ENCODE measurements at places on chromosomes 16 and 17.

GRCh38 chr16:4328046-4328781 lies 12.3 kb downstream of the GLIS2 start:
- DNase-seq: peak; percentile 91

- DNase-seq: no peak
Observed at GRCh38 chr16:54216268-54216667, 70.3 kb downstream of the IRX3 start.

DNA sequence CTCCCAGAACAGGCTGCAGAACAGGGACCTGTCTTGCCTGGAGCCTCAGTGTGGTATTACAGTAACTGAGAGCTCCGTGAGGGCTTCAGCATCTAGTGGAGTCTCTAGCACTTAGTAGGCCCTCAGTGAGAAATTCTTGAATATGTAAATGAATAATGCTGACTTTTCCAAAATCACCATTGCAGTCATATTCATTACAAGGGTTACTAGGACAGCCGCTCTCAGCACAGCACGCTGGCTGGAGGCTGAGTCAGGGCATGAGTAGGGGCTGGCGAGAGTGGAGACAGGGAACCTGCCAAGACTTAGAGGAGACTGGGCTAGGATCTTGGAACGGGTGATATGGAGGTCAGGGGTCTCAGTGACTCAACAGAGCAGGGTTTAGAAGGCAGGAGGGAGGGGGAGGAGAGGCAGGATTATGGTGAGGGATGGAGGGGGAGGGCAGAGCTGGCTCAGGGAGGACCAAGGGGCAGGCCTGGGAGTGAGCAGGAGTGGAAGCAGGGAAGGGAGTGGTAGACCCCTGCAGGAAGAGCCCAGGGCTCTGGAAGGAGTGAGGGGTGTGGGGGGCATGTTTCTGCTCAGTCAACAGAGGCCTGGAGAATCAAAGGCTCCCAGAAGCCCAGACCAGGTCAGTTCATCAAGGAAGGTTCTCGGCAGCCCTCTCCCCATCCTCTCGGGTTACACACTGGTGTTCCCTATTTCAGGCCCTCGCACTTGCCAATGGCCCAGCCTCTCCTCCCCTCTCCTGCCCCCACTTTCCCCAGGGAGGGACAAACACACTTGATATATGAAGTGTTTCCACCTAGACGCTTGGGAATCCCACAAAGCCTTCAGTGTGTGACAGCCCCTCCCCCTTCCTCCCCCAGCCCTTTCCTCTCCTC lies 42.3 kb downstream of the FZD2 start:
- DNase-seq: peak; percentile 86

DNA sequence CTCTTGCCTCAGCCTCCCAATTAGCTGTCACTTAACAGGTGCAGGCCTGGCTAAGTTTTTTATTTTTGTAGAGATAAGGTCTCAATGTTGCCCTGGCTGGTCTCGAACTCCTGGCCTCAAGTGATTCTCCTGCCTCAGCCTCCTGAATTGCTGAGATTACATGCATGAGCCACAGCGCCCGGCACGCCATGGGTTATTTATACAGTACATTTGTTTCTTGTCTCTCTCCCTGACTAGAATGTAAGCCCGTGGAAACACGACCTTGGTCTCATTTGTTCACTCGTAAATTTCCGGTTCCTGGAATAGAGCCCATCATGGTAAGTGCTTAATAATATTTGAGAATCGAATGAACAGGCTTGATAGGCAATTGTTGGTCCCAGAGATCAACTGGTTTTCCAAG lies 2.0 kb downstream of the SLC25A19 start:
- DNase-seq: no peak

- peak; percentile 79 for DNase-seq
Observed at GRCh38 chr17:42436391-42436790, 13.3 kb upstream of the CAVIN1 start.

- DNase-seq: no peak
Observed at GRCh38 chr17:10875430-10875851, 37.6 kb upstream of the PIRT start.

DNA sequence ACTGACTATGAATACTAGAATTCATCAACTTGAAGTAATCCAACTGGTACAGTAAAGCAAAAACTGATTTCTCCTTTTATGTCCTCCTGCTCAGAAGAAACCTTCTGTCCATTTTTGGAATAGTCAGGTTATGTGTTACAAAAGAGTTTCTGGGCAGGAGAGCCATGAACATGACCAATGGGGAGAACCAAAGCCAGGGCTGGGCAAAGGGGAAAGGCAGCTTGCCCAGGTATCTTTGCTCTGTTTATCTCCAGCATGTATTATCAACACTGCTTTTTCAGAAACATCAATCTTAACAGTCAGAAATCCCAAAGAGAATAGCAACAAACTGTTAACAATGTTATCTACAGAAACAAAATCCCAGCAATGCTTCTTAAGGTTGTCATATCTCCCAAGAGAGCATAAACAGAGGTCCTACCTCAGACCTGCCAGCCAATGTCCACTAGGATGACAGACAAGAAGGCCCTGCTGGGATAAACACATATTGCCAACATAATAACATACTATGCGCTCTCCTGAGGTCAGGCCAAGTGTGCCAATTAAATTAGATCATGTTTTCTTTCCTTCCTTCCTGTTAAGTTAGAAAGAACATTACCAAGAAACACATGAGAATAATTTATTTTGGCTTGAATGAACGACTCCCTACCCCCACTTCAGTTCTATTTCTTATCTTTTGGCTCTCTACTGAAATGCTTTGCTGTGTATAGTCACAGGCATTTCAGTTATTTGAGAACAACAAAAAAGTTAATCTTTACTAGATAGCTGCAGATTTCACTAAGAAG lies 28.0 kb downstream of the BLMH start:
- DNase-seq: no peak

DNA sequence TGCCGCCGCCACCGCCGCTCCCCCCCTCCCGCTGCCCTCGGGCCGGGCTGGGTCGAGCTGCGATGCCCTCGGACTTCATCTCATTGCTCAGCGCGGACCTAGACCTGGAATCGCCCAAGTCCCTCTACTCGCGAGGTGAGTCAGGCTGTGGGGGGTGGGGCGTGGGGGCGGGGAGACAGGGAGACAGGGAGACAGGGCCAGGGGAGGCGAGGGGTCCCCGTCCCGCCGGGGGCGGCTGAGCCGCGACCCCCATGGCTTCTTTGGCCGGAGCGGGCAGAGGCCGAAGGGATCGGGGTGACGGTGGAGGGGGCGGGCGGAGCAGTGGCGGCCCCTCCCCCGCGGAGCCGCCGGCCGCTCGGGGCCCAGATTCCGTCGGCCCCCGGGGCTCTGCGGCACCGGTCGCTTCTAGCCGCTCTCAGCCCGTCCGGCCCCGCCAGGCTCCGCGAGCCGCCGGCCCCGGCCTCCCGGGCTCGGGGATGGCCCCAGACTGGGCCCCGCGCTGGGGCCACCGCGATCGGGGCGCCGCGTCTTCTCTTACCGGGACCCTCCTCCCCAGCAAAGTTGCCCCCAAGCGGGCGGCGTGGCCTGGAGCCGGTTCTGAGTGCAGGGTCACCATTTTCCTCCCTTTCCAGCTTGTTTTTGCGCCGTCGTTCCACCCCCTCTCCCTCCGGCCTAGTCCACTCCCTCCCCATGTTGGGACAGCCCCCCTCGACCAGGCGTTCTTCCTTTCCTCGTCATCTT lies 644 bp downstream of the NFAT5 start:
- DNase-seq: peak; percentile 79

- DNase-seq: no peak
Observed at GRCh38 chr16:4968879-4969483, 10.9 kb downstream of the SEC14L5 start.

DNA sequence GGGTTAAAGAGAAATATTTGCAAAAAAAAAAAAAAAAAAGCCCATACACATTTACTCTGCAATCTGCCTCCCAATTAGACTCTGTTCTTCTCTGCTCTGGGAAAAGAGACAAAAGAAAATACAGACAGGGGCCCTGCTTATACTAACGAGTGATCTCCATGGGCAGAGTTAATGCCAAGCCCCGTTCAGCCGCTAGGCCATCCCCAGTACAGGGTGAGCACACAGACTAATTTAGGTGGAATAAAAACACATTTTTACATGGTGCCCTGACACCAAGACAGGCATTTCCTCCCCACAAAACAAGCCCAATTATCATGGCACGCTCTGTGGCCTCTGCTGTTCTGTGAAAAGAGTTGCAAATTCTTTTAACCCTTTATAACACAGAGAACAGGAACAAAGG lies 356.3 kb upstream of the C16orf82 start:
- no peak for DNase-seq

DNA sequence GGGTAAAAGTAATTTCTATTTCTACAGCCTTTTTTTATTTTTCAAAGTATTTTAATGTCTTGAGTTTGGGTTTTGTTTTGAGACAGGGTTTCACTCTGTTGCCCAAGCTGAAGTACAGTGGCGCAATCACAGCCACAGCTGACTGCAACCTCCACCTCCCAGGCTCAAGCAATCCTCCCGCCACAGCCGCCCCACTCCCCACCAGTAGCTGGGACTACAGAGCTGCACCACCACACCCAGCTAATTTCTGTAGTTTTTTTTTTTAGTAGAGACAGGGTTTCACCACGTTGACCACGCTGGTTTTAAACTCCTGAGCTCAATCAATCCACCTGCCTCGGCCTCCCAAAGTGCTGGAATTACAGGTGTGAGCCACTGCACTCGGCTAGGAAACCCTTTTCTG lies 44.0 kb downstream of the TUBD1 start:
- no peak for DNase-seq

- no peak for DNase-seq
Observed at GRCh38 chr17:81129711-81130367, 35.5 kb upstream of the PVALEF start.

DNA sequence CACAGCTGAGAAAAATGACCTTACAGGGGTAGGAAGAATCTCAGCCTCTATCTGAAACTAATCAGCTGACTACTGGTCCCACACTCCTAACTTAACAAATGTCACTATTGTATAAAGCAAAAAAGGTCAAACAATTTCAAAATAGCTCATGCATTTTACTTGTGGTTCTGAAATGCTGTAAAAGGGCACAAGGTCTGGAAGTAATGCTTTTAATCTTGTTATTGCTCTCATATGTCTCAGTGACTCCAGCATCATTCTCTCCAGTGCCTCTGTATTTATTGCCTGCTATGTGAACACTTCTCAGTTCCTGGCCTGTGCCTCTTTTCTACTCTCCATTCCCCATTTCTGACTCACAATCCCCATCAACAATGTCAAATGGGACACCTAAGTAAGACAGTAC lies 937.7 kb downstream of the CDH11 start:
- no peak for DNase-seq

GRCh38 chr16:52456368-52456767 lies 90.6 kb downstream of the TOX3 start:
- DNase-seq: no peak

GRCh38 chr17:10603931-10604330 lies 53.2 kb downstream of the MYH3 start:
- no peak for DNase-seq

GRCh38 chr17:2089021-2089422 lies 34.1 kb downstream of the HIC1 start:
- DNase-seq: no peak

DNA sequence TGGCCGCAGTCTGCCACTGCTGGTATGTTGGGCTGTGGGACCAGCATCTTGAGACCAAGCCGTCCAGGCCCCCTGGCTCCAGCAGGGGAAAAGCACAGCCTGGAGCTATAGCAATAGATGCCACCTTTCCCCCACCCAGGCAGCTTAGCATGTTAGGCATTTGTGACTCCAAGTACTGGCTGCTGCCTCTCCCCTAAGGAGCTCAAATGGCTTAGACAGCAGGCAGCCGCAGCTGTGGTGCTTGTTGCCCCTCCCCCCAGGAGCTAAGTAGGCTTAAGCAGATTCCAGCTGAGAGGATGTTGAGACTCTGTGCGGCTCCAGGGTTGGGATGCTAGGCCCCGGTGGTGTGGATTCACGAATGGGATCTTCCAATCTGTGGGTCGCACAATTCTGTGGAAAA lies 88.8 kb upstream of the ANKFN1 start:
- no peak for DNase-seq

GRCh38 chr17:81409190-81409935 lies 14.1 kb downstream of the BAHCC1 start:
- DNase-seq: no peak

DNA sequence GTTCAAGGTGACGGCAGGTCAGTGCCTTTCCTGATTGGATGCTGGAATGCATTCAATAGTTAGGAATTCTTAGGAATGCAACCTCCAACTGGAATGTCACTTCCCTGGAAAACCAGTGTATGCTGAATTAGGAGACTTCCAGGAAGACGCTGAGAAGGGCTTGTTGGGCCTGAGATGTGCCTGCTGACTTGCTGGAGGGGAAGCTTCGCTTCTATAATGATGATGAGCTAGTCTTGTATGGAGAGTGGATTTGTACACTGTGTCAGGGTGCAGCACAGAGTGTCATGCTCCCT lies 45.6 kb downstream of the SMPD3 start:
- DNase-seq: no peak

DNA sequence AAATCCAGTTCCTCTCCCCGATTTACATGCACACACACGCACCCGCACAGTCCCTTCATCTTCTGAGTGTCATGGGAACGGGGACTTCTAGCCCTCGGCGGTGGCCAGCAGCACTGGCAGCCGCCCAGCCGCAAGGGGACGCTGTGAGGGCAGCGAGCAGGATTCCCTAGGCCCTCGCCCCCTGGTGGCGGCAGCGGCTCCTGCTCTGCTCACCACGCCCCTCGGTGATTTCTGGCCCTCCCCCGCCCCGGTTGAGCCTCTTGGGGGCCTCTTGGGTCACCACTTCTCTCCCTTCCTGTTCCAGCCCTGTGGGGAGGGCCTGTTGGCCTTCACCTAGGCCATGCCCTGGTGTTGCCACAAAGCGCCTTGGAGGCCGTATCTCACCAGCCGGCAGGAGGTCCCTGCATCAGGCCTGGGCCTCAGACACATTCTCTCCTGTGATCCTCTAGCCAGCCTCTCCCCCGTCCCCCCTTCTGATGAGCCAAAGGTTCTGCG lies 75.2 kb upstream of the KSR1 start:
- DNase-seq: peak; percentile 56
